Eye (tissue), 1 donor: ENCODE measurements at places on chromosomes 2 and 18.

GRCh38 chr18:48408727-48409590, at the start of gene ZBTB7C:
TSS of gene ZBTB7C (minus strand) at chr18:48409383.
- DNase-seq: peak; percentile 74

GRCh38 chr18:67509741-67510391, 6.7 kb downstream of the DSEL start:
- DNase-seq: no peak

DNA sequence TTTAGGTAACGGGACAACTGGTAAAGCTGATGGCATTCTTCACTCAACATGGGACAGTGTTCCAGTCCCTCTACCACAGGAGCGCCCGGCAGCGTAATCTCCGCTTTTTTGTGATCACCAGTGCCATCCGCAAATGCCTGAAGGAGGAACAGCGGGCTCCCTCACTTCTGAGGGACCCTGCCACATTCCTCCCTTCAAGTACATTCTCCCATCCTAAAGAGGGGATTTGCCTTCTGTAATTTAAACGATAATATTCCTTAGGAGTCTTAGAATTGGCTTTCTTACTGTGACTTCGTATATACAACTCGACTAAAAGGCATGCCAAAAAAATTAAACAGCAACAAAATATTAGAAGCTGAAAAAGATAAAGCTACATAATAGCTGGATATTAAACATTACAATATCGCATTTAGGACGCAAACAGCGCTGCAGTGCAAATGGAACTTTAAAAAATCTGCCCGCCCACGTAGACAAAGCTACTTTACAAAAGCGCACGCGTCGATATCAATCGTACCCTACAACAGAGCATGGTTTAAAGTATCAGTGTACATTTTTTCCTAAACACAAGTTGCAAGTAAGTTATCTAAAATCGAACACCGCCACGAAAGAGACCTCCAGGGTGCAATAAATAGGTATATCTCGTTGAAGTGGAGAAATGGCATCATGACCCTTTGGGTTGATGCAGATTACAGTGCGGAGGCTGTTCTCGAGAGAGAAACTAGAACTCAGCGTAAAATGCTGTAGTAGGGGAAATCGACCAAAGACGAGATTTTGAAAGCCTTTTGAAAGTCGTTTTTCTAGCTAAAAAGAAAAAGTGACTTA, 2.3 kb upstream of the VSNL1 start:
- peak; percentile 89 for DNase-seq

DNA sequence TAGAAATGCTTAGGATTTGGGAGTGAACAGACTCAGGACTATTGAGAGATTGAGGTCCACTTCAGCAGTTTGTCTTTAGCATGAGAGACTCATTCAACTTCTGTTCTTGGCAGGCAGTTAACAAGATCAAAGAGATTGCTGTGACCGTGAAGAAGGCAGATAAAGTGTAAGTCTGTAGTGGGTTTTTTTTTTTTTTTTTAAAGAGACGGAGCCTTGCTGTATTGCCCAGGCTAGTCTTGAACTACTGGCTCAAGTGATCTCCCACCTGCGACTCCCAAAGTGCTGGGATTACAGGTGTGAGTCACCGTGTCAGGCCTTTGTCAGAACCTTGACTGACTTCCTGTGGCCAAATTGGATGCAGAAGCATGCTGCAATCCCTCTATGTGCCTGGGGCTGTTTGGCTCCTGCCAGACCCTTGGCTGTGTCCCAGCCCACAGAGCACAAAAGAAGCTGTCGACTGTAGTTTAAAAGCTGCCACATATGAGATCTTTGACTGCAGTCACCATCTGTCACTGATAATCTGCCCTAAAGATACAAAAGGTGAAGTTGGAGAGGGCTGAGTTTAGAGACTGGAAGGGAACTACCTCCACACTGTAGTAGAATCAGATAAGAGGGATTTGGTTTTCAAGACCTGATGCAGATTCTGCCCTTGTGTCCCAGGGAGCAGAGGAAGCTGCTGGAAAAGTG, 9.9 kb downstream of the CCT7 start:
- DNase-seq: no peak

- DNase-seq: no peak
Measured at GRCh38 chr2:174445248-174445647, 41.6 kb downstream of the GPR155 start.

- DNase-seq: no peak
Measured at GRCh38 chr2:2101924-2102323, 229.2 kb downstream of the MYT1L start.

DNA sequence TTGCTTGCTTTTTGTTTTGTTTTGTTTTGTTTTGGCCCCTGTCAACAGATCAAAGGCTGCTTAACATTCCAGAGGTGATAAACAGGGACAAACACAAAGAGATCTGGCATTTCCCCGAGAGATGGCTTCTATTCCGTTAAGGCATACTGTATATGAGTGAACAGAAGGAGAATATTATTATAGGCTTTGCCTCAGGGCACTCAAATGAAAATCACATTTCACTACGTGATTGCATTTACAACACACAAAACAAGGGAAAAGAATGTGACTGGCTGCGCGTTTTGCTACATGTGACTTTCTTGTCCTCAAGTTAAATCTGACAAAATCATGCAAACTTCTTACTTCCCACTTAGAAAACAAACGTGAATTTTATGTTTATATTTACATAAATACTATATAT, 1037.9 kb upstream of the DDX18 start:
- DNase-seq: no peak
